ENCODE measurements at places on chromosomes 11 and 22. TPM values are rescaled to one million over a fixed set of nuclear protein-coding genes. Genes with fewer than 3 reads are reported as not detected.
A peak's percentile ranks its signal among the peaks of the same experiment; 100 is the strongest.

- peak; percentile 38 for DNase-seq
These were observed at the start of gene LDLRAD3 for GRCh38 chr11:35943713-35944502. Gene LDLRAD3, plus strand, starts transcription at chr11:35944062. Its CDS starts 37 bp downstream, at chr11:35944099.

DNA sequence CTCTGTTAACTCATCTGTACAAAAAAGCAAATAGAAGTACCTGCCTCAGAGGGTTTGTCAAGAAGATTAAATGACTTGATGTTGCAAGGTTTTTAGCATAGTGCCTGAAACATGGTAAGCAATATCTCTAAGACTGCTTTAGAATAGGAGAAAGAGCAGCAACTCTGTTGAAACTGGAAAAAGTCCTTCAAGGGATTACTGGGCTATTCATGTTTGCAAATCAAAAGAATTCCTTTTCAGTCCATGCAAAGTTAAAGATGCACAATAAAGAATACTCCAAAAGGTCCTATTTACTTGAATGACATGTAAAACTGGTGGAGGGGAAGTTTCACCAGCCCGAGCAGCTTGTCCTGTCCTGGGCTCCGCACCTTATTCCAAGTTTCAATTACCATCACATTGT is 70.6 kb downstream of the C2CD3 start:
- DNase-seq = no peak

DNA sequence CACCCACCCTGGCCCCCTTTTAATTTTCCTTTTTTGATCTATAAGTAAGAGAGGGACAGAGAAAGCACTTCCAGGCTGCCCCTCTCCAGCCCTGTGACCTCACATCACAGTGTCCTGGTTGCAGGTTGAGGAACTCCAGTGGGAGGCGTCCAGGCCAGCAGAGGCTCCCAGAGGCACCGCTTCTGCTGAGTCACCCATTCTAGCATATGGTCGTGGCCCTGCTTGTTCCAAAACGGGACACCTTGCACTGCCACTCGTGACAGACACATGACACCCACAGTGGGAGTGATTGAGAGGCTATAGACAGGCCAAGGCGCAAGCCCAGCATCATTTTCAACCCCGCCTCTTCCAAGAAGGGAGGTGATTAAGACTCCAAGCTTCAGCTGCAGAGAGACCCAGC is 16.0 kb upstream of the TMPRSS4 start:
- no peak for DNase-seq

DNA sequence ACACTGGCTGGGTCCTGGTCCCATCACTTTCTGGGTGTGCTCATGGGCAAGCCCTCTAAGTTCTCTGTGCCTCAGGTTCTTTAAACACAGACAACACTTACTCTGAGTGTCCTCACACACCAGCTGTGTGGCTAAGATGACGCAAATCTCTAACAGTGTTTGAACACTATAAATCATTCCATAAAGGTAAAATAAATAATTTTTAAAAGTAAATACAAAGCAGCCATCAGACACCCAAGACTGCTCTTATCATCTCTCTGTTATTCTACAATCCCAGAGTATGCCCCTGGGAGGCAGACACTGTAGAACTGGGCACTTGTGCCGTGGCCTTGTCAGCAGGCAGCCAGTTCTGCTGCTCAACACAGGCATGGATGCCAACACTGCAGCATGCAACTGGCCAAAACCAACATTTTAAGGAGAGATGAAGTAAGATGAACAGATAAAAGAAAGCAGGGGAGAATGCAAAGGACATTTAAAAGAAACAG is 56.8 kb downstream of the RPL27A start:
- DNase-seq = no peak

- no peak for DNase-seq
These were observed 38.6 kb downstream of the CEP164 start for GRCh38 chr11:117366248-117366647.

GRCh38 chr11:7576726-7577290 is 63.0 kb downstream of the PPFIBP2 start:
- no peak for DNase-seq

GRCh38 chr22:44108076-44108475 is 72.6 kb upstream of the PARVG start:
- DNase-seq = no peak

- DNase-seq = no peak
These were observed 21.1 kb downstream of the EIF3L start for GRCh38 chr22:37870273-37870672.

- peak; percentile 13 for DNase-seq
These were observed 657.7 kb downstream of the OPCML start for GRCh38 chr11:132874638-132875037.

- no peak for DNase-seq
These were observed 224.6 kb downstream of the FAT3 start for GRCh38 chr11:92449222-92449621.

The MS4A6A gene
- total RNA-seq = not detected

DNA sequence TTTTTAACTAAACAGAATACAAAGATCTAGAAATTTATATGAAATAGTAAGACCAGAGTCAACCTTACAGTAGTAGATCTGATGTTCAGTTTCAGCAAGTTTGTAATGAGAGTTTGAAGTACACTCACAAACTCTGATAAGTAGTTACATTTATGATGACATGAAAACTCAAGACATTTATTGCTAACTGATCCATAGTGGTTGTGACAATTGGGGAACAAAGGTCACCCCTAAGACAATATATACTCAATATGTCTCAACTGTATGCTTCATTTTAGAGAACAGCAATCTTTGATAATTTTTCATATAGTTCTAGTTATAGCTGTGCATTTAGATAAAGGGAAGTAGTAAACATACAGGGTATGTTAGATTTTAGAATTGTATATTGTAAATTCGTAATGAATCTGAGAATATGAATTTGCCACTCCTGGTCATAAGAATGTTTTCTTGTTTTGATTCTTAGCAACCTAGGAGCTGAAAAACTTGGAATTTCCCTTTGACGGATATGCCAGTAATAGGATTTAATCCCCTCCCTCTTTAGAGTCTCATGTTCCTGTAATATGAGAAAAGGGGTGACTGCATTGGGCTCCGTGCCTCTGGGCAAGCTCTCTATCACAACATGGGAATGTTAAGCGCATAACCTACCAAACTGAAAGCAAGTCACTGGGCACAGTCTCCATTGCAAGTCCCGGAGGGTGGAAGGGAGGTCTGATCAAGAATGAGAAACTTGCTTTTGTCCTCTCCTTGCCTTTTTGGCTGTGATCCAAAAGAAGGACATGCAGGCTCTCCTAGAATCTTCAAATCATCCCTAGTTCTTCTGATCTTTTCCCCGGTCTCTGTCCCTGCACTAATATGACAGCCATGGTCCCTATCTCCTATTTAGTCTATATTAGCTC is 11.4 kb downstream of the OR10D3 start:
- no peak for DNase-seq

The IL18BP gene
- total RNA-seq = 2.4 TPM

The TNNT3 gene
- not detected for total RNA-seq

The TEX12 gene
- total RNA-seq = not detected

DNA sequence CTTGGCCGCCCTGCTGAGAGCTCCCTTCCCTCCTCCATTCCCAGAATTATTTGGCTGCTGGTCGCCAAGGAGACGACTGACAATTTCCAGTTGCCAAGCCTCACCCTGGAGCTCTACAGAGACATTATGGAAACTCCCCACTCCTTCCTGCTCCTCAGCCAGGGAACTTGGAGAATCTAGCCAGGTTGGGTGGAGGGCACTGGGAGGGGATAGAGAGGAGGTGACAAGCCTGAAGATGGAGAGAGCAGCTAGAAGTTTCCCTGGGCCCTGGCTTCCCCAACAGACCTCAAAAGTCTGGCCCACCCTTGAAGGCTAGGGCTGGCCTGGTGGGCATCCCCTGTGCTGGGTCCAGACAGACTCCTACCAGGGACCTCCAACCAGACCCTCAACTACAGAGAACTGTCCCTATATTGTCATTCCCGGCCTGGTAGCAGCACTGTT is 6.7 kb upstream of the VSIG10L2 start:
- DNase-seq = no peak

- peak; percentile 78 for DNase-seq
These were observed 1014.1 kb downstream of the LRRC4C start for GRCh38 chr11:40445391-40445790.

- peak; percentile 49 for DNase-seq
These were observed 3.9 kb upstream of the BCL9L start for GRCh38 chr11:118929501-118930093.

GRCh38 chr22:26487996-26488395 is 4.3 kb downstream of the SRRD start:
- no peak for DNase-seq

The DUSP8 gene
- 3.1 TPM for total RNA-seq

DNA sequence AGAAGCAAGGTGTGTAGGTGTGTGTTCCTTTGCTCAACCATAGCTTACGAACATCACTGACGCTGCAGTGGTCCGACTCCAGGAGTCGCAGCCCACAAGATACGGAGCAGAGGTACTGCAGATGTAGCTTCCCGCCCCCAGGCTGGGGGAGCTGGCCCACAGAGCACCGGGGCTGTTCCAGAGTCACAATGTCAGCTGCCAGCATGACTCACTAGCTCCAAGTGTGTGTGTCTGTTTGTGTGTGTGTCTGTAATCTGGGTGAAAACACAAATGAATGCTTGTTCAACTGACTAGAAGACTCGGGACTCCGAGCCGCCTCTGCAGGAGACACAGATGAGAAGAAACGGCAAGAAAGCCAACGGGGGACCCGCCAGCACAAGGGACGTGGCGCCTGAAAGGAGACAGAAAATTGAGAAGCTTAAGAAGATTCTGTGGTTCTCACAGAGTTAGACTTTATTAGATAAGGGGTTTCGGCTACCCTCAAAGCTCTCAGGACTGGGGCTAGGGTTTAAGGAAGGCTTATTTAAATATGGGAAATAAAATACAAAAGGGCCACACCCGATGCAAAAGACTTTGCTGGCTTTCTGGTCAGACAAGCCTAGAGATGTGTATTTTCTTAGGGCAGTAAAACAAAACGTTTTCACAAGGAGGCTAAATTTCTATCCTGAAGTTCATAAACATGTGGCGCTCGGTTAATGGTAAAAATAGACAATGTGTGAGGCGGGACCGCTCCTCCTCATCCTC is 10.7 kb downstream of the VSIG10L2 start:
- no peak for DNase-seq

- no peak for DNase-seq
These were observed 62.6 kb downstream of the EFCAB6 start for GRCh38 chr22:43749473-43749872.
